ENCODE measurements at places on chromosomes 6 and 20.

GRCh38 chr6:80469977-80470376, 363.5 kb downstream of the BCKDHB start:
- no peak for DNase-seq

GRCh38 chr20:34368547-34368946, 5.5 kb downstream of the ITCH start:
- DNase-seq = no peak

- no peak for DNase-seq
These were observed 551 bp upstream of the ATP5F1E start for GRCh38 chr20:59032713-59033059.

- DNase-seq = no peak
These were observed 102.8 kb upstream of the PRSS16 start for GRCh38 chr6:27144740-27145079.

- DNase-seq = no peak
These were observed 49.1 kb downstream of the GRM4 start for GRCh38 chr6:34096814-34097213.

DNA sequence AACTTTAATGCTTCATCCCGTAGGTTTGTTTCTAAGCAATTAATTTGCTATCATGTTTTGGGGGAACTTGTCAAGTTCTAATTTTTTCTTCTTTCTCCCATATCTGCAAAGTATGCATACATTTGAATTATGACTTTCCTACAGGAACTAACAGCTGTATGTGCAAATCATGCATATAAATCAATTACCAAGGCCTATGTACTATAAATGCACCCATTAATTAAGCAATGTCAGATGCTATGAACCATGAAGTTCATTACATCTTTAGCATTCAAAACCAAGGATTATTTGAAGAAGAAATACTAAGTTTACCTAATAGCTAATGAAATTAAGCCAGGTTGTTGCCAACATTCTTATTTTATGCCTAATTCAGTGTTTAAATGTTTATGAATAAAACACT, 851.3 kb downstream of the TFAP2A start:
- DNase-seq = no peak

GRCh38 chr6:135858931-135859330, 7.4 kb downstream of the PDE7B start:
- DNase-seq = no peak
